Iris pigment epithelial cell (primary cell): ENCODE measurements at places on chromosomes 2 and 18.

DNA sequence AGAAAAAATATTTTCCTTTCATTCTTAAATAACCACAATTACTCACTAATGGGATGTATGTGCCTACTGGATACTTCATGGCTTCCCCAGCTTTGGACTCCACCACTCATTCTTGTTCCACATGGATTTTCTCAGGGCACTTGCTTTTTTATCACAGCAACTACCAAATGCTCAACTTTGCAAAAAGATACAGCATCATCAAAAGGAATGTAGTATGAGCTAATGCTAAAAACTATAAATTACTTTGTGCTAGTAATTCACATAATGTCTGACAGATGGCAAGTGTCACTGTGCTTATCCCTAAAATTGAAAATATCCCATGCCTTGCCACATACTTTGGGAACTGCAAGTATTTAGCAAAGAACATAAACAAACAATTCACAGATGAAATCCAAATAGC is 130.4 kb upstream of the ZFP36L2 start:
- no peak for DNase-seq

GRCh38 chr18:75607701-75608100 is 180.2 kb upstream of the SMIM21 start:
- no peak for DNase-seq

DNA sequence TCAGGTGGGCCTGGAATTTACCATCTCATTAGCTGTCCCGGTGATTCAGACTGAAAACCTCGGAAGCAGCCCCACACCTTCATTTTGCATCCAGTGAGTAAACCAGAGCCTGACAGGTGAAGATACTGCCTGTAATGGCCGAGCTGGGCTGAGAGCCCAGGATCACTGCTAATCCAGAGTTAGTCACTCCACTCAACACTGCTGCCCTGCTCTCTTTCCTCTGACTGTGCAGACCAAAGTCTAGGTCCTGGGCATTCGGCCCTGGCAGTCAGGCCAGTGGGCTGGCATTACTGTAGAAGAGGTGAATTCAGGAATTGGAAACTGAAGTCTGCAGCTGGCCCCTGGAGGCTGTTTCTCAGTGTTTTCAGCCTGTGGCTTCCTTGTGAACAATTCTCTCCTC is 44.3 kb downstream of the TMEM17 start:
- peak; percentile 66 for DNase-seq

- peak; percentile 23 for DNase-seq
Measured at GRCh38 chr2:212863185-212863588, 288.2 kb downstream of the IKZF2 start.

GRCh38 chr2:142536966-142537365 is 340.5 kb upstream of the KYNU start:
- DNase-seq, result no peak

DNA sequence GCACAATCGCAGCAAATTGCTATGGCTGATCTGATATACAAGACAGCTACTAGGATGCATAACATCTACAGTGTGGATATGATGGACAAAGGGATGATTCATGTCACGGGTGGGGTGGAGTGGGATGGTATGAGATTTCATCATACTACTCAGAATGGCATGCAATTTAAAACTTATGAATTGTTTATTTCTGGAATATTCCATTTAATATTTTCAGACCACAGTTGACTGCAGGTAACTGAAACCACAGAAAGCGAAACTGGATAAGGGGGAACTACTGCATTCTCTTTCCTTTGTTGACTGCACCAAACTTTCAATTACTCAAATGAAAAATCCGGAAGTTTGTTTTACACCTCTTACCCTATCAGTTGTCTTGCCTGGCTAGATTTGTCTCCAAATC is 94.4 kb upstream of the NEUROD1 start:
- DNase-seq, result peak; percentile 73
